ENCODE measurements at places on chromosomes 7 and 10.

- no peak for DNase-seq
Observed at GRCh38 chr10:27446091-27446918, 57.8 kb upstream of the RAB18 start.

- DNase-seq: no peak
Observed at GRCh38 chr10:112790030-112790429, 160.0 kb upstream of the TCF7L2 start.

- no peak for DNase-seq
Observed at GRCh38 chr7:127689194-127689772, 37.3 kb downstream of the SND1 start.

GRCh38 chr10:126674741-126675515 is 4.4 kb upstream of the C10orf90 start:
- no peak for DNase-seq

- peak; percentile 4 for DNase-seq
Observed at GRCh38 chr7:80288175-80289122, 153.8 kb downstream of the GNAI1 start.

DNA sequence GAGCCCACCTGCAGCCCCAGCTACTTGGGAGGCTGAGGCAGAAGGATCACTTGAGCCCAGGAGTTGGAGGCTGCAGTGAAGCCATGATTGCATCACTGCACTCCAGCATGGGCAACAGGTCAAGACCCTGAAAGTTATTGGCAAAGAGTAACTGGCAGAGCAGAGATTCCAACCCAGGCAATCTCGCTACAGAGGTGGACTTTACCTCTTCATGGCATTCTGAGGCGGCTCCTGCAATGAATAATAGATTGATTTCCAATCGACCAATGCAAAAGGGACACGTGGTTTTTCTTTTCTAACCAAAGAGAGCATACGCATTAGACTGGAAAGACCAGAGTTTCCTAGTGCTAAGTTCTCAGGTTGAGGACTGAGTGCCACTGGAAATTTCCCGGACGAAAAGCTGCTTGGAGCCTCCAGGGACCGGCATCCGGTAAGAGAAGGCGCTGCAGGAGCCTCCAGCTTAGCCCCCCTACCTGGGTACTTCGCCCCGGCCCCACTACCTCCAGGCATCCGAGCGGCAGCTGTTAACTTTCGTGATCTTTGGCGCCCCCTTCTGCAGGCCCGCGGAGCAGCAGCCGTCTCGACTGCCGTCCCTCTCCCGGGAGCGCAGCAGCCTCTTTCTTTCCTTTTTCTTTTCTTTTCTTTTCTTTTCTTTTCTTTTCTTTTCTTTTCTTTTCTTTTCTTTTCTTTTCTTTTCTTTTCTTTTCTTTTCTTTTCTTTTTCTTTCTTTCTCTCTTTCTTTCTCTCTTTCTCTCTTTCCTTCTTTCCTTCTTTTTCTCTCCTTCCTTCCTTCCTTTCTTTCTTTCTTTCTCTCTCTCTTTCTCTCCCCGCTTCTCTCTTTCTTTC is 4.1 kb downstream of the MBLAC1 start:
- DNase-seq: peak; percentile 94

- no peak for DNase-seq
Observed at GRCh38 chr10:85624511-85624910, 742.1 kb downstream of the GRID1 start.

DNA sequence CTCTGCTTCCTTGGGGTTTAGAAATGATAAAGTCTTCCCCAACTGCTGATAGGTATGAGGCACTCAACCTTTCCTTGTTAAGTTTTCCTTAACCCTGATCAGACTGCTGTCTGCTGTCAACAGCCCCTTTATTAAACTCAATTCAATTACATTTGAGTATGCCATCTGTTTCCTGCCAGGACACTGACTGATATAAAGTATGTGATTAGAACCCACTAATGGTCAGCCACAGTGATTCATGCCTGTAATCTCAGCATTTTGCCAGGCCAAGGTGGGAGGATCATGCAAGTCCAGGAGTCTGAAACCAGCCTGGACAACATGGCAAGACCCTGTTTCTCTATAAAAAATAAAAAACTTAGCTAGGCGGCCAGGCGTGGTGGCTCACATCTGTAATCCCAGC is 18.1 kb downstream of the BAZ1B start:
- no peak for DNase-seq

DNA sequence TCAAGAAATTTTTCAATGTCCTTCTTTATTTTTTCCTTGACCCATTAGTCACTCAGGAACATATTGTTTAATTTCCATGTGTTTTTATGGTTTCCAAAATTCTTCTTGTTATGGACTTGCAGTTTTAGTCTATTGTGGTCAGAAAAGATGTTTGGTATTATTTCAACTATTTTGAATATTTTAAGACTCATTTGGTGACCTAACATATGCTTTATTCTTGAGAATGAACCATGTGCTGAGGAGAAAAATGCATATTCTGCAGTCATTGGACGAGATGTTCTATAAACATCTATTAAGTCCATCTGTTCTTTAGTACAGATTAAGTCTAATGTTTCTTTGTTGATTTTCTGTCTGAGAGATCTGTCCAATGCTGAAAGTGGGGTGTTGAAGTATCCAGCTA is 42.3 kb upstream of the MDFIC start:
- DNase-seq: no peak

DNA sequence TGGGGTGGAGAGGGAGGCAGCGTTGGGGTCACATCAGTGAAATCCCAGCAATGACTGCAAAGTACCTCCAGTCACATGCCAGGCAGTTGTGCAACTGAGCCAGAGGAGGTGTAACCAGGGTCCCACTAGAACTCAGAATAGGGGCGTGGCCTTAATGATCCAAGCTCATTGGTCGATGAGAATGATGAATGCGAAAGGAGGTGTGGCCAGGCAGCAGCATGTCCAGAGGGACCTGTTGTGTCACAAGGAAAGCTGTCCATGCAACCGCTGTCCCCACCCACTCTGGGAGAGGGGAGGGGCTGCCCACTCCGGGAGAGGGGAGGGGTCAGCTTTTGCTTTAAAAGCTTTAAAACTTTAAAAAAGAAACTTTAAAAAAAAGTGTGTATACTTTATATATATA is 25.3 kb upstream of the MTPAP start:
- no peak for DNase-seq

DNA sequence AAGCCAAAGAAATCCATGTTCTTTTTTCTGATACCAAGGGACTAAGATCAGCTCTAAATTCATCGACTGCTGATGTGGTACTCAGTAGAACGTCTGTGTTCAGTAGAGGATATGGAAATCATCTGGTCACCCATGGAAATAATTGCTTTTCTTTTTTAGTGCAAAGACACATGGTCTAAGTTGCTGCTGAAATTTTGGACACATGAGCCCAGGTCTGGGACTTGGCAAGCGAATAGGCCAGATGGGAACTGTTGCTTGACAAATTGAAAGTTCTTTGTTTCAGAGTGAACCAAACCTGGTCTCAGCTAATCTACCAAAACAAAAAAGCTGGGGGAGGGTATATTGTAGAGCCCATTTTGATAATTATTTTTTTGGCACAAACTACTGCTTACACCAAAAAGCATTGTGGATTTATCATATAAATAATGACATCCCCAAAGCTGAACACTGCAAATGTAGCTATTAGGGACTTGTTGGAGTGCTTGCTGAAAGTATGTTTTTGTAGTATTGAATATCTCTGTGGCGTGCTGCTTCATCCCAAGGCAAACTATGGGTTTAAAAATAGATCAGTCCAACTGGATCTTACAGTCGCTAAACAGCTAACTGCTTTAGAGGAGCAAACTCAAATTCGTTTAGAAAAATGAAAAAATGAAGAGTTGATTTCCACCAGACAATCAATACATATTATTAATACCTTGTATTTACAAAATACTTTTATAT is 144.7 kb downstream of the TRIL start:
- no peak for DNase-seq

DNA sequence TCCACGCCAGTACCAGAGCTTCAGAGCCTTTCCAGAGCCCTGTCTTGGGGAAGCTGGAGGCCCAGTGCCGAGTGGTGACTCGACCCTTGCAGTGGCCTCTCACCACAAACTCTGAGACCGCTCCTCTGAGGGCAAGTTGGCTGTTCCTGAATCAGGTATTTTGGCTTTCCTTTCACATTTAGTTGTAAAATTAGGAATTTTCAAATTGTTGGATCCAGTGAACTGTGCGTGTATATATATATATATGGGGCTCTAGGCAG is 128.7 kb upstream of the UNC5B start:
- DNase-seq: no peak

DNA sequence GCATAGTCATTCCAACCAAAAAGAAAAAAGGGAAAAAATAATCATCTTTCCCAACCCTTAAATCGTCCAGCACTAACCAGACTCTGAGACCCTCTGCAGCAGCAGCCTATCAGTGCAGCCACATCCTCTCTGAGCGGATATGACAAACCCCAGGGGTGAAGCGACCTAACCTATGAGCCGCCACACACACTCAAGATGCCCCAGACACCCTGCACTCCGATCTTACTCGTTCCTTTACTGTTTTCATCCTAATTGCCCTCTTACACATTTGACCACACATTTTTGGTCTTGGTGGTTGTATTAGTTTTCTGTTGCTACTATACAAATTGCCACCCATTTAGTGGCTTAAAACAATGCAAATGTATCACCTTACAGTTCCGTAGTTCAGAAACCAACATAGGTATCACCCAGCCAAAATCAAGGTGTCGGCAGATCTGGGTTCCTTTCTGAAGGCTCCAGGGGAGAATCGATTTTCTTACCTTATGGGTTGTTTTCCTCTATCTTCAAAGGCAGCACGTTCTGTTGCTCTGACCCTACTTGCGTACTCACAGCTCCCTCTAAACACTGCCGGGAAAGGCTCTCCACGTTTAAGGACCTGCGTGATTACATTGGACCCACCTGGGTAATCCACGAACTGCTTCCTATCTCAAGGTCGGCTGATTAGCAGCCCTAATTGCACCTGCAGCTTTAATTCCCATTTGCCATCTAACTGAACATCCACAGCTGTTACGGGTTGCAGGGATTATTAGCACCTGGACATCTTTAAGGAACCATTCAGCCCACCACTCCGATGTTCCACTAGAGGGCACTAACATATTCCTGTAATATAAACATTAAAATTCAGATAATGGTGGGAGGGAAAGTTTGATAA is 37.3 kb upstream of the PRSS1 start:
- peak; percentile 62 for DNase-seq

DNA sequence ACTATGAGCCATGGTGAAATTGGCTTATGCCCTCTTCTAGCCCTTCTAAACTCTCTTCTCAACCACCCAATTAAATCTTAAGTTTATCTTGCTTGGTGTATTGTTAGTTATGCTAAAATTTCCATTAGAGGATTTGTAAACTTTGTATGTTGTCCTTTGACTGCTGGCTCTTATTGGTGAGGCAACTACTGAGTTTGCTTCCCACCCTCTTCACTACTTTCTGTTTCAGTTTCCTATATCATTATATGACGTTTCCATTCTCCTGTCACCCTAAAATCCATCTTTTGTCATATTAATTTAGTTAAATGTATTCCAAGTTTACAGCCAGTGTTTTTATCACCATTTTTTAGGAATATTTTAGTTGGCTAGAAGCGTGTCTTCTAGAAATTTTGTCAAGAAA is 80.9 kb upstream of the VWC2 start:
- DNase-seq: no peak

DNA sequence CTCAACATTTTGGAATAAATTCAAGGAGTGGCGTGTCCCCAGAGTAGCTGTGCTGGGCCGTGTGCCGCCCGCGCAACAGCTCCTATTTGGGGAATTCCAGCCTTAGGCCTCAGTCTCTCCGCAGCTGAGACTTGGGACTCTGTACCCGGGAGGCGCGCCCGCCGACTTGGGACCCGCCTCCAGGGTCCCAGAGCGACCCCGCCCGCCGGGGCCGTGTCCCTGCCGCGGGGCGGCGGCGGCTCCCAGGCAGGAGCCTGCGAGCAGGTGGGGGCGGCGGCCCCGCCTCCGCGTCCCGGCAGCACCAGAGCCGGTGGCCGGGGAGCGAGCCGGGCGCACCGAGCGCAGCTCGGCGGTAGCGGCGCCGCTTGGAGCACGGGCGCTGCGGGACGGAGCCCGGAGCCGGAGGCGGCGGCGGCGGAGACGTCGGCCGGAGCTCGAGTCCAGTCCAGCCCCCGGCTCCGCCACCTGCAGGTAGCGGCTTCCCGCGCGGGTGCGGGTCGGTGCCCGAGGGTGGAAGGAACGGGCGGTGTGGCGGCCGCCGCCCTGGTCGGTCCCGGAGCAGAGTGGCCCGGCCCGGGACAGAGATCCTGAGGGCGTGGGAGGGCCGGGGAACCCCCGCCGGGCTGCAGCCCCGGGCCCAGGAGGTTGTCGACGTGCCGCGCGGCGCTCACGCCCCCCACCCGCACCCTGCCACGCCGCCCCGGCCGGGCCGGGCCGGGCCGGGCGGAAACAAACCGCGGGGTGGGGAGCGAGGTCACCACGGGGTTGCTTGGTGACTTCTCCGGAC is at the start of gene WIPF3:
Gene WIPF3, plus strand, starts transcription at position 301 of the 787 bp plus-strand sequence. CDS start 28,217 bp downstream, outside the sequence.
- DNase-seq: peak; percentile 7

- DNase-seq: no peak
Observed at GRCh38 chr10:126430512-126430911, 42.2 kb upstream of the ADAM12 start.

GRCh38 chr7:137110091-137110509 is 233.4 kb downstream of the PTN start:
- no peak for DNase-seq

DNA sequence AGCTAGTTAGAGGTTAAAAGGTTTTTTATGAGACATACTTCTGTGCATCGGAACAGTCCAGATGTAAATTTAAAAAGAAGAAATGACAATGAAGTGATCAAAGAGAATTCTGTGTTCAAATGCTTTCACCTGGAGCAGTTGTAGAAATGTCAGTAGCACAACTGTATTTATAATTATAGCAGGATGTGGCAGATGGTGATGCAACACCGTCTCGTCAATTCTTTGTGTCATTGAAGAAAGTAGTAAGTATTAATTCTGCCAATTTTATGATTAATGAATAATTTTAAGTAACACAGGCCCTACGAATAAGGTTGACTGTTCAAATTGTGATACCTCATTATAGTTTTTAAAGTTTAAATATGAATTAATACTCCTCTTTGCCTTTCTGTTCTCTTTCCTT is 171.1 kb downstream of the ADK start:
- no peak for DNase-seq

GRCh38 chr10:23951841-23952240 is 257.1 kb upstream of the KIAA1217 start:
- no peak for DNase-seq

- no peak for DNase-seq
Observed at GRCh38 chr10:61635471-61635870, 27.3 kb upstream of the CABCOCO1 start.

DNA sequence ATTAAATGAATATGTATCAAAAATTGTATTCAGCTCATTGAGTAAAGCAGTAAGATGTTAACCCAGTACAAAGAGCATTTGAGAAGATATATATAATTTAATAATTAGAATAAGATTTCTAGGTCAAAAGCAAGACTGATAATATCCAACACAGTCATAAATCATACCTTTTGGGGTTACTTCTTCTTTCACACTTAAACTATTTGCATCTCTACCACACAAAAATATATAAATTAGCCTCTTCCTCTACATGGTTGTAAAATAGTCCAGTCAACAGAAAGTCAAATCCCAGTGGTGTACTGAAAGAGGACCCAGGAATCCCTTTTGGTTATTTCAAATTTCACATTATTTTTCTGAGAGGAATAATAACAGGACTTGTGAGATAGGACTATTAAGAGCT is 204.6 kb upstream of the INHBA start:
- no peak for DNase-seq

- no peak for DNase-seq
Observed at GRCh38 chr10:71714592-71714991, 5.0 kb downstream of the C10orf105 start.
